Stimulated activated CD8-positive, alpha-beta memory T cell treated with anti-CD3 and anti-CD28 coated beads, Interleukin-7, amount 100 ng/mL, for 1 hour (primary cell): ENCODE measurements at places on chromosomes 2 and 18.

- no peak for DNase-seq
These were observed 113.1 kb downstream of the ALK start for GRCh38 chr2:29808321-29808720.

GRCh38 chr2:221102896-221103688 is 469.0 kb downstream of the EPHA4 start:
- DNase-seq = no peak

DNA sequence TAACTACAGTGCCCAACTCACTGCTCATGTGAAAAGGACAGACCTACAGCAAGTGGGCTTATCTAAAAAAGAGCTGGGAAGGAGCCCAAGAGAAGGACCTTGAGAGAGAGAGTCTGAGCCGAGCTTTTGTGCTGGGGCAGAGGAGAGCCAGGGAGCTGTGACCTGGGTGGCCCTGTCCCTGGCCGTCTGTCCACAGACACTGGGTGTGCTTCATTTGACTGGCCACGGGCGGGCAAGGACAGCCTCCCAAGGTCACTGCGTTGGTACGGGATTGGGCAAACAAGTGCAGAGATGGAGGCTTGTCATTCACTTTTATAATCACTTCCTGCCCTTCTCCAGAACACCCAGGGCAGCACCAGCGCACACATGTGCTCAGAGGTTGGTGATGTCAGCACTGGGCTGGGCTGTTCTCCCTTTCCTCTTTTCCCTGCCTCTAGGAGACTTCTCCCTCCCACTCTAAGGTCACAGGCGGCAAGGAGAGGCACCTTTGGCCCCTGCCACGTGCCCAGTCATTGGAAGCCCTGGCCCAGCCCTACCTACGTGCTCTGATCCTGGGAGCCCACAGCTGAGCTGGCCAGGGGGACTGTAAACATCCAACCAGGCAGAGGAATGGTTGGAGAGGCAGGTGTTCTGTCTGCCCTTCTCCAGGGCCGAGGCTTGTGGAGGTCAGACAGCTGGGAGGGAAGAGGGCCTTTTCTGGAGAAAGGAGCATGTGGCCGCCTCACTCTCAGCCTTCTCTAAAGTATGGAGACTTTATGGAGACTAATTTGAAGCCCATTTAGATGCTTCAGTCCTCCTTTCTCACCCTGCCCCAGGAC is 6.4 kb upstream of the PSD4 start:
- DNase-seq = no peak

- DNase-seq = no peak
These were observed 6.2 kb upstream of the SPOPL start for GRCh38 chr2:138495384-138495783.

- DNase-seq = no peak
These were observed 2.5 kb upstream of the TET3 start for GRCh38 chr2:73982140-73982617.

DNA sequence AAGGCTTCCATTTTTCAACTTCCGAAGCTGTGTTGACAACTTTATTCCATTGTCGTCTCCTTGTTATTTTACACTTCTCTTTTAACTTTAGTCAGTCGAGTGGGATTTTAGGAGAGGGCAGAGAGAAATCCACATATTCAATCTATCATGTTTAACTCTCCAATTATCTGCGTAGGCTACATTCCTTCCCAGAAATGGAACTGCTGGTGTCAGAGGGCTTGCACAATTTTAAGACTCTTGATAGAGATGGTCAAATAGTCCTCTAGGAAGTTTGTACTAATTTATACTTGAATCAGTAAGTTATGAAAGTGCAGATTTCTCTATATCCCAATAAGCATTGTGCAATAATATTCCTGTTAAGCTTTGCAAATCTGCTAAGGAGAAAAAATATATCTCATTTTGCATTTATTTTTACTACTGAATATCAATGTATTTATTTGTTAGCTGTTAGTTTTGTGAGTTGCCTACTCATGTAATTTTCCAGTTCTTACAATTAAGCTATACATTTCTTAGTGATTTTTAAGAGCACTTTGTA is 95.6 kb downstream of the CYP26B1 start:
- no peak for DNase-seq

DNA sequence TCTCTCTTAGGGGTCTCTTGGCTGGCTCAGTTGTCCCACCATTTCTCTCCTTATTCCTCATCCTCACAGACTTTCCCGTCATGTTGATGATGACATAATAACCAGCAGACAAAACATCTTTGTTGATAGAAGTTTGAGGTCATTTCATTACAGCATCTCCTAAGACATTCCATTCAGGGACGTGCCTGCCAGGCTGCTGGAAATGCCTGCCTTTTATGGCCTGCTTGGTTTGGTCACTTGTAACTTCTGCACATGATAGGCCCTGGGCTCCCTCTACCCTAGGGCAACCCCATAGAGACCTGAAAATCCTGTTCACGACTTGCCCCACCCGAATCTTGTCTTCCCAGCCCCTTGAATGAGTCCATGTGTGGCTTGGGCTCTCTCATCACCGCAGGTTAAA is 81.7 kb downstream of the SDC1 start:
- no peak for DNase-seq

DNA sequence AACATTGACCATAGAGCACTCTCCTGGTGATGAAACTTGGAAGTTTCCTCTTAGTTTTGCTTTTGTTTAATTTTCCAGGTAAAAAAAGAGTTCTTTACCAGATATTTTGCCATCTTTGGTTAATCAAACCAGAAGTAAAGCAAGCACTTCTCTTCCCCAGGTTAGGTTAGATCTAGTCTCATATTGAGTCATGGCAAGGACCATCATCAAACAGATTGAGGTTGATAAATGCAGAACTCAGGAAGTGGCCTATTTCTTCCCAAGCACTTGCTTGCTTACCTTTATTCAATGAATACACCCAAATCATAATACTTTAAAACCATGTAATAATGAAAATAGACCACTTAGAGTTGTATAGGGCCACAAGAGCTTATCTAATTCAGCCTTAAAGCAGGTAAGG is 23.4 kb downstream of the DNAH6 start:
- DNase-seq = no peak

GRCh38 chr2:42895791-42896135 is 103.4 kb upstream of the HAAO start:
- no peak for DNase-seq

DNA sequence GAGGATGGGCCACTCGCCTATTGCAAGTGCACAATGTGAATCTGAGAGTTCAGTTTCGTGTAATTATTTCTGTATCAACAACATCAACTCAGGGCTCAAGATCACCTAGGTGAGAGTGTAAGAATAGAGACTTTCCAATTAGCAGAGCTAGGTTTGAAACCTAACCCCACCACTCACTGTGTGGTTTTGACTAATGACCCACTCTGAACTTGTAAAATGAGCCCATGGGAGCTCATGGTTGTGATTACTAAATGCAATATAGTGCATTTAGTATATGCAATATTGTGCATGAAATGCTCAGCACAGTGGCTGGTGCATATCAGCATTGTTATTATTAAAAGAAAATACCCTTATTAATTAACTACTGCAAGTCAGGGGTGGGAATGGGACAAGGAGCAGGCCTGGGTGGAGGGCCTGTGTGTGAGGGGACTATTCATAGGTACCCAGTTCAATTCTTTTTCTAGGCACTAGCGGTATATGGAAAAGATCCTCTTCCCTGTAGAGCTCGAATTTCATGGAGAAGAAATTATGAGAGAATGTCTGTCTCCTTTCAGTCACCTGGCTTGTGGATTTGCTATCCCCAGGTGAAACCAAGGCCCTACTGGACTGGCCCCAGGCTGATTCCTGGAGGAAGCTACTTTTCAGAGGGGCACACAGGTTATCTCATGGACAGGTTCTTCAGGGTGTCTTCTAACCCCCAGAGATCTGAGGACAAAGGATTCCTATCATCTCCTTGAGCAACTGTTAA is 169.5 kb downstream of the GFPT1 start:
- no peak for DNase-seq

GRCh38 chr2:204416236-204416635 is 129.0 kb upstream of the PARD3B start:
- DNase-seq = no peak

DNA sequence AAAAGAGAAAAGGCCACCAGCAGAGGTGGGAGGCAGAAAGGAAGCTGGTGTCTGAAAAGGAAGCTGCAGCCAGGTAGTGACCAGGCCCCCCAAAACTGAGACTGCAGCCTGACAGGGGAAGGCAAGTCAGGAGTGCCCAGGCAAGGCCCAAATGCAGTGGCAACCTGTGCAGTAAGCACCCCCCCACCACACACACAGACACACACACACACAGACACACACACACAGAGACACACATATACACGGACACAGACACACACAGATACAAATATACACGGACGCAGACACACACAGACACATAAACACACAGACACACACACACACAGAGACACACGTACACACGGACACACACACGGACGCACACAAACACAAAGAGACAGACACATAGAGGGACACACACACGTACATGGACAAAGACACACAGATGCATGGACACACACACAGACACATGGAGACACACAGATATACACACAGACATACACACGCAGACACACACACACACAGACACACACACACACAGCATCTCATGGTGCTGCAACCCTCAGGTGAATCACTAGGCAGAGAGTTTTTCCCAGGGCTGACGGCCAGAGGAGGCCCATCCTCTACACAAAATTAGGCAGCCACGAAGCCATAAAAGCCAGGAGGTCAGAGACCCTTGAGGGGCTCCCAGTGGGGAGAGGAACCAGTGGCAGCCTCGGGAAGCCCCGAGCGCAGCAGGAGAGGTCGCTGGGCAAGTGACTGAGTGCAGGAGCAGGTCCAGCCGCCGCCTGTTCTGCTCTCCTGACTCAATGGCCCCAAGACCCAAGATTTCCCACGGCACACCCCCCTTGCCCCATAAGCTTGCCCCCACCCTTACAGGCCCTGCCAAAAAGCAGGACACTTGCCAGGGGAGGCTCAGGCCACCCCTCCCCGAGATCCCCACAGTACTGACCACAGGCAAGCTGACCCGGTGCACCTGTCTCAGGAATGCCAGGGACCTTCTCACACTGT is 6.3 kb downstream of the SDC1 start:
- no peak for DNase-seq

- no peak for DNase-seq
These were observed 70.6 kb upstream of the TCF4 start for GRCh38 chr18:55658598-55658997.

DNA sequence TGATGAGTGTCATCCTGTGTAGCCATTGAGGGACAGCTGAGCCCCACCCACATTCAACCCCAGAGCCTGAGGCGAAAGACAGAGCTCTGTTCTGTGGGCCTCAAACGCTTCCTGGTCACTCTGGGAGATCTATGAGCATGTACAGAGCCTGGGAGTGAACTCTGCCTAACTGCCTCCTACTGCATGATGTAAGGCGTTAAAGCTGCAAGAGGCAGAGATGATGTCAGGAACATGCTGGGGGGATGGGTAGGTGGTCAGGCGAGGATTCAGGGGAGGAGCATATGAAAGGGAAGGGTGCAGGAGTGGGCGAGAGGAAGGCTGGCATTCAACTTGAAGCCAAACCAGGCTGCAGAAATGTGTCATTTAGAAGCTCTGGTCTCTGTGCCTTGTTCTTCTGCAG is 181.0 kb downstream of the TFCP2L1 start:
- no peak for DNase-seq

DNA sequence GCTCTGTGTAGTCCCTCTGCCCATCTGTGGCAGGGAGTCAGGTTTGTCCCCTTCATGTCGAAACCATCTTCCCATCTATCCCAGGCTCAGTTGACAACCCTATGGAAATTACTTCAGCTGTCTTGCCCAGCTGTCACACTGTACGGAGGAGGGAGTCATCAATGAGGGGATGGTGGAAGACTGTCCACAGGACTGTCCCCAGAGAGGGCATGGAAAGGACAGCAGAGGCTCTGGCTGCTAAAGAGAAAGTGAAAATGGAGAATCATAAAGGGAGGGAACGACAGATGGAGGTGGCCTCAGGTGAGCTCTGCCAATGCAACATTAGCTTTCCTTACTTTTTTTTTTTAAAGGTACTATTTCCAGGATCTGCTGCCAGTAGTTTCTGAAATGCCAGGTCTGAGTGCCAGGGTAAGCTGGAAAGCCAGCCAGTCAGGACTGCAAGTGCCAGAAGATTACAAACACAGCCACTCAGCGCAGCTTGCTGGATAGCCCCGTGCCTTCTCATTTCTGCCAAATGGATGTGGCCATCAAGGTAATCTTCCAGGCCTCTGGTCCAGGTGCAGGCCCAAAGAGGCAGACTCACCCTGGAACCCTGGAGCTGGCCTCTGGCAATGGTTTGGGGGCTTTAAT is 192.8 kb downstream of the AGPS start:
- DNase-seq = no peak

- no peak for DNase-seq
These were observed 566.8 kb upstream of the NRP2 start for GRCh38 chr2:205115511-205115910.

DNA sequence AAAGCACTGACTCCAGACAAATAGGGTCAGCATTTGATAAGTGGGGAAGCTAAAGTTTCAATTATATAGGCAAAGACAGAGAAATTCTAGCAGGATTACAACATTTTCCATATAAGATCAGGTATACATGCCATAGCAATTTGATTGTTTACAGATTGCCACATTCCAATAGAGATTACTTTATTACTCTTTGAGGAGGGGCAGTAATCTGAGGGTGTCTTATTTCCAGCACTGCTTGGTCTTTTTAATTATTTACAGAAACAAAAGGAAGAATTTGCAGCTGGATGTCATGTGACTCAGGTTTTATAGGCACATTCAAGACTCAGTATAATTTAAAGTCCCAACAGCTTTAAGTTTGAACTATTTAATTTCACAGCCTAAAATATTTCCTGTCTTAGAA is 42.5 kb upstream of the GPR39 start:
- no peak for DNase-seq

DNA sequence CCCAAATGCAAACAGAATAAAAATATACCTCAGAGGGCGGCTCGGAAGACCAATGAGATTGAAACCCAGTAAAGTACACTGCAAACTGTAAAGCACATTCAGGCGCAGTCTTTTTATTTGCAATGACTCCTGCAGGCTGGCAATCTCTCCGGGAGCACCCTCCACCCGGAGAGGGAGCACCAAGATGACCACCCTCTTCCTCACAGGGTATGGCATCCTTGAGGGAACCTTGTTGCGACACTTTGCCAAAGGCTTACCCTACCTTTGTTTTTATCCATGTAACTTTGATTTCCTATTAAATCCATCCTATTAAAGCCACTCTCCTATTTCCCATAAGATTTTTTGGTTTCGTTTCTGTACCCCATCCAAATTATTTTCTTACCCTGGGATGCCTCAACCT is 16.2 kb downstream of the CHST10 start:
- DNase-seq = no peak

GRCh38 chr2:222960126-222960525 is 91.9 kb upstream of the KCNE4 start:
- DNase-seq = no peak

DNA sequence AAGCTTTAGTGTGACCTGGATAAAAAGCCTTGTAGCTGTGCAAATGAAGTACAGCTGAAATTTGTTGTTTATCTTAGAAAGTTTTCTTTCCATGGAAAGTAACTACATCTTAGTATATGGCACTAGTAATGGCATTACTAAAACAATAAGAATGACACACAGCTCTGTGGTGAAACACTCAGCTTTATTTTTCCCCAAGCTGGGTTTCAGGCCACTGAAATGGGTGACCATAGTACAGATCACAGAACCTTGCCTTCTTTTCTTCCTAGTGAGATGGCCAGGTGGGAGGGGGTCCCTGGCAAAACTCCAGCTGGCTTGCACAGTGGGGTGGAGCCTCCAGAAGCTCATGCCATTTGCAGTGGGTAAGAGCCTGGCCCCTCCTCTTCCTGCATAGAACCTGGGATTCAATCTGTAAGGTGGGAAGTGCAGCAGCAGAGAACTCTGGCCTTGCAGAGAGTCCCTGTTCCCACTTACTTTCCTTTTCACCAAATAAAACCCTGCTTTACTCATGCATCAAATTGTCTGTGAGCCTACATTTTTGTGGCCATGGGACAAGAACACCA is 17.6 kb upstream of the GRP start:
- no peak for DNase-seq

- DNase-seq = peak; percentile 5
These were observed 273.9 kb downstream of the MYT1L start for GRCh38 chr2:2057125-2057721.
